ENCODE measurements at places on chromosomes 12 and 14.
A peak's percentile ranks its signal among the peaks of the same experiment; 100 is the strongest.

DNA sequence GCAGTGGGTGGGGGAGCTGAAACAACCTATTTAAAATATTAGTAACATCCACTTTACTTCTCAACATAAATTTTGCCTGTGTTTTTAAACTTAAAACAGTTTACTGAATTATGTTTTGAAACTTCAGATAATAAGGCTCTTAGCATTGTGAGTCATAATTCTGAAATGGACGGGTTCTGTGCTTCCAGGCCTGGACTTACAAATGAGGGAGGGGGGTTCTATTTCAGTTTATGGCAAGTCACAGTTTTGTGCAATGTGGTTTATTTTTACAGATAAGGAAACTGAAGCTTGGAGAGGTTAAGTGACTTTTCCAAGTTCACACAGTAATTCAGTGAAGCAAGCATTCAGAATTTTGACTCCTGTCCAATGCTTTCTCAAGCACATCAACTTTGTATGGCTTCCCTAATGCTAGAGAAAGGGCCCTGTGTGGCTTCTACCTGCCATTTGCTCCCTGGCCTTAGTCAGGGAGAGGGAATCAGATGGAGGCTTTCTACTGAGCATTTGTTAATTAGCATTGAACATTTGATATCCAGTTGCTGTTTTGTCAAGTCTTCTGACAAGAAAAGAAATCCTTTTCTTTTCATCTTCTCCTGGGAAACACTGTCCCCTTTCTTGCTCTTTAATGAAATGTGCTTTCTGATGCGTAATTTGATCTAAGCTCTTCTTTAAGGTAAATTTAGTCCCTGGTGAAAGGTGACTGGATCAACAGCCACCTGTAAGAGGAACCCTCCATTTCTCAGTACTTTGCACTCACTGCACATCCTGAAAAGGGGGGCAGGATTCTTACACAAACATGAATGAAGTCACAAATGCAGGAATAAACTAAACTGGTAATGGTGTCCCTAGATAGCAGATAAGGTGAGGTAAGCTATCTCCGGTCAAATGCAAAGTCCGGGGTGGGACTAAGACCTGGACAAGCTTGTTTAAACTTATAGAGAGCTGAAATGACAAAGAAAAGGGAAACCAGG lies 2.5 kb upstream of the SALL2 start:
- DNase-seq, result no peak

DNA sequence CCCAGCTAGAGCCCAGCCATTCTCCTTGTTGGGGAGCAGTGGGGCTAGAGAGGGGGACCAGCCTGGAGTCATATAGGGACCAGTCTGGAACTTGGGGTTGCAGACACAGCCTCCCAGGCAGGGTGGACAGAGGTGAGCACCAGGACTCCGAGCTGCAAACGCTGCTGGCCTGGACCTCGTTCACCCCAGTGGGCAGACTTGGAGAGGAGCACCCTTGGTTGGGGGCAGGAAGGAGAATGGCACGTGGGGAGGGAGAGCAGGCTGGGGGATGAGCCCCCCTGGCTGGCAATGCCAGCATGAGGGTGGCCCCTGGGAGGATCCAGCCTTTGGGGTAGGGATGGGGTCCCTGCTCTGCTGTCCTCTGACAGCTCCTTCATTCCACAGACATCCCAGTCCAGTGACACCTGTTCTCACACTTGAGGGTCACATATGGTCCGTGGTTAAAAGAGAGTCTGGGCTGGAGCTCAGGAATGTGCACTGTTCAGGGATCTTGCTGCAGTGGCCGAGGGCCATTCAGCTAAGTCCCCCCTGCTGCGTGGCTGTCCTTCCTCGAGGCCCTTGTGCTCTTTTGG lies 2.8 kb downstream of the LBHD2 start:
- DNase-seq, result no peak

DNA sequence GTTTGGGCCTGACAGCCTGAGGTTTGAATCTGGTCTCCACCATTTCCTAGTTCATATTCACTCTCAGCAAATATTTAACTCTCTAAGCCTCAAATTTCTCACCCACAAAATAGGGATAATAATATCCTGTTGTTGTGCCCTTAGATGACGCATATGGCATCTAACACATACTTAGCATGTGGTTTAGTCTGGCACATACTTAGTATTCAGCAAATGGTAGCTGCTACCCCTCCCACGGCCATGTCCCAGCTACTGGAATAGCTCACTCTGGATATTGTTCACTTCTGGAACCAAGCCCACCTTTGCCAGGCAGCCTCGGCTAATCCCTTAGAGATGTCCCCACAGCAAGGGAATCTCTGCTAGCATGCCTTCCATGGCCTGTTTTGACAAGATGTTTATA lies 53.3 kb downstream of the BICD1 start:
- no peak for DNase-seq

DNA sequence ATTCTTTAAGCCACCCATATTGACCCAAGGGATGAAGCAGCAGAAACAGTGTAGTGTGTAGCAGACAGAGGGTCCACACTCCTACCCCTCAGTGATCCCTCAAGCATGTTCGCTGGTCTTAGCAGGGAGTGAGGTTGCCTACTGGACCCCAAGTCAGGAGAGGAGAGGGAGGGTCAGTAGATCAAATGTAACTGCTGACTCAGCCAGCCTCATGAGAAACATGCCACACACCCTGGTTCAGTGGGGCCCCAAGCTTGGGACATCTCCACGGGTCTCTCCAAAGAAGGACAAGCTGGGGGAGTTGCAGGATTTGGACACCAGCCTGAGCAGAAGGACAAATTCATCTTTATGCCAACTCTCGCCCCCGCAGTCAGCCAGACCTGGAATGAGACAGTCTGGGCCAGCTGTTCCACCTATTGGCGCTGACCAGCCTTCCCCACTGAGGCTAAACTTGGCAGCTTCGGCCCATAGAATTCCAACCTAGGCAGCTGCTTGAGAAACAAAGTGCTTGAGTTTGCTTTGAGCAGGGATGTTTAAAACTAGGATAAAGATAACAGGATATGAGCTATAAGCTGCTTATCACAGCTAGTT lies 66.0 kb upstream of the ACTN1 start:
- DNase-seq, result no peak

- DNase-seq, result no peak
Measured at GRCh38 chr12:84085046-84085445, 827.6 kb downstream of the SLC6A15 start.

- DNase-seq, result no peak
Measured at GRCh38 chr12:85681333-85681732, 154.9 kb downstream of the RASSF9 start.

GRCh38 chr12:33439587-33440011 lies at the start of gene SYT10:
Gene SYT10 (minus strand): TSS chr12:33439819. CDS start chr12:33439522, 297 bp downstream.
- DNase-seq, result peak; percentile 87

GRCh38 chr14:97137705-97138104 lies 340.5 kb downstream of the VRK1 start:
- DNase-seq, result no peak

DNA sequence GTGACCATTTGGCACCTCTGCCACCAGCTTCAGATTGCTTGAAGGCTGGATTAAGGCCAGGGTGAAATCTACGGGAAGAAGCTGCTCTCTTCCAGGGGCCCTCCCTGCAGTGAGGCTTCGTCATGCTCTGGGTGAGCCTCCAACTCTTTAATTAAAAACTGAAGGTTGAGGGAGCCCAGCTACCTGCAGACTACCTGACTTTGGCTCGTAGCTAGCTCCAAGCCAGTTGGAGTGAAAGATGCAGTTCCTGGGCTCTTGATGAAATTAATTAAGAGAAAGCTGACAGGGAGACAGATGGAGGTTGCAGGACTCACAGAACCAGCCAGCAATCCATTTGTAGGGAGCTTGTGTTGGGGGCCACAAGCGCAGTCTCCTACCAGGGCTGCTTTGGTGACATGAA lies 168.5 kb upstream of the SFSWAP start:
- no peak for DNase-seq

DNA sequence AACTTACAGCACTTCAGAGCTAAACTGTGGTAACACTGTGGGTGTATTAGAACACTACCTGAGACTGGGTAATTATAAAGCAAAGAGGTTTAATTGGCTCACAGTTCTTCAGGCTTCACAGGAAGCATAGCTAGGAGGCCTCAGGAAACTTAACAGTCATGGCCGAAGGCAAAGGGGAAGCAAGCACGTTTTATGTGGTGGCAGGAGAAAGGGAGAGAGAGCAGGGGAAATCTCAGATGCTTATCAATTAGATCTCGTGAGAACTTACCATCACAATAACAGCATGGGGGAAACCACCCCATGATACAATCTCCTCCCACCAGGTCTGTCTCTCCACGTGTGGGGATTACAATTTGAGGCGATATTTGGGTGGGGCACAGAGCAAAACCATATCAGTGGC lies 512.6 kb downstream of the RERGL start:
- no peak for DNase-seq

DNA sequence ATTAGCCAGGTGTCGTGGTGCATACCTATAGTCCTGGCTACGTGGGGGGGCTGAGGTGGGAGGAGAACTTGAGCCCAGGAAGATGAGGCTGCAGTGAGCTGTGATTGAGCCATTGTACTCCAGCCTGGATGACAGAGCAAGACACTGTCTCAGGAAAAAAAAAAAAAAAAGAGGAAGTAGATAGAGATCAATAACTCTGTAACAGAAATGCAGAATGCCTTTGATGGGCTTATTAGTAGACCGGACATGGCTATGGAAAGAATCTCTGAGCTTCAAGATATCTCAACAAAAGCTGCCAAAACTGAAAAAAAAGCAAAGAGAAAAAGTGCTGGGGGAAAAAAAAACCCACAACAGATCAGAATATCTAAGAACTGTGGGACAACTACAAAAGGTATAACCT lies 37.5 kb downstream of the GPR68 start:
- DNase-seq, result no peak

GRCh38 chr12:79635676-79636075 lies 55.1 kb downstream of the PAWR start:
- DNase-seq, result no peak

GRCh38 chr12:49776413-49776812 lies 35.1 kb downstream of the TMBIM6 start:
- peak; percentile 71 for DNase-seq

GRCh38 chr14:52835122-52835903 lies 43.9 kb upstream of the GNPNAT1 start:
- DNase-seq, result no peak

GRCh38 chr12:91577586-91578539 lies 395.2 kb upstream of the DCN start:
- DNase-seq, result no peak

DNA sequence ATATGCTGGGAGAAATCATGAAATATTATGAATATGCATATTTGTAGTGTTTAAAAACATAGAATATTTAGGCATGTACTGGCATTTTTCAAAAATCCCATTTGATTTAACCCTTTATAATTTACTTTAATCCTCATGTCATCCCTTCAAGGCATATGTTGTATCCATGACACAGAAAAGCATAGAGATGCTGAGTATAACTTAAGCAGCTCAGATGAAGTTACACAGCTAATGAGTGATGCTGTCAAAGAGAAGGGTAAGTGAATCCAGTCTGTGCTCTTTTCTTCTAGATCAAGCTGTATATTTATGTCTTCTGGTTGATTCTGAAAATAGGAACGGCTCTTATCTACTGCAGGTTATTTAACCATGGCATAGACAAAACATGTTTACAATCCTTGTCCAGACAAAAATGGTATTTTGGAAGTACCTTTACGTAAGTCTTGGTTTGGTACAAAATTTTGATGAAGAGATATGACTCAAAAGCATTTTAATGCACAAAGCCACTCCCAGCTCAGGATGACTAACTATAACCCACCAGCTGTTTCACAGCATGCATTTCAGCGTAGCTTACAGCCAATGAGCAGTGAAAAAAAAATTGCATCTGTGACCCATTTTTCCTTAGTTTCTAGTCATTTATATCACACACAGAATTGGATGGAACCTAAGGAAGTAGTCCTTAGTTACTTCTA lies 201.7 kb downstream of the STXBP6 start:
- no peak for DNase-seq

- no peak for DNase-seq
Measured at GRCh38 chr14:30252783-30253674, 305.9 kb upstream of the G2E3 start.

DNA sequence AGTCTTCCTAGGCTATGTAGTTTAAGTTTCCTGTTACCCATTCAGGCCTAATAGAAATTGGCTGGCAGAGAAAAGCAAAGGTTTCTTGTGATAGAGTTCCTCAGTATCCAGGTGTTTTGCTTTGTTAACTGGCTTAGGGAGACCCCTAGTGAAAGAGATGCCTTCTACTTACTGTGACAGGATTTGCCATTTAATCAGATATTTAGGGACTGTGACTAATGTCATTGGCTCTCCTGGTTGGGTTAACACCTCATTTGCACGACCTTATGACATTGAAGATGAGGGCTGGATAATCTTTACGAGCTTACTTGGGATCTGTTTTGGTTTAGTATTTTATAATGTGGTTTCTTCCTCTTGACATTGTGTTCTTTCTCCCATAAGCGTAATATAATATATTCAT lies 5.8 kb downstream of the MON2 start:
- DNase-seq, result no peak

GRCh38 chr12:89162589-89163261 lies 189.6 kb downstream of the DUSP6 start:
- no peak for DNase-seq

- DNase-seq, result no peak
Measured at GRCh38 chr12:42296503-42297109, 29.3 kb downstream of the ZCRB1 start.

DNA sequence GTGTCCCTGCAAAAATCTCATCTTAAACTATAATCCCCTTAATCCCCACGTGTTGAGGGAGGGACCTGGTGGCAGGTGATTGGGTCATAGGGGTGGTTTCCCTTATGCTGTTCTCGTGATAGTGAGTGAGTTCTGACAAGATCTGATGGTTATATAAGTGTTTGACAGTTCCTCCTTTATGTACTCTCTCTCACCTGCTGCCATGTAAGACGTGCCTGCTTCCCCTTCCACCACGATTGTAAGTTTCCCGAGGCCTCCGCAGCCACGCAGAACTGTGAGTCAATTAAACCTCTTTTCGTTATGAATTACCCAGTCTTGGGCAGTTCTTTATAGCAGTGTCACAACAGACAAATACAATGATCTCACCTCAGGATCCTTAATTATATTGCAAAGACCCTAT lies 45.2 kb upstream of the MAP1LC3B2 start:
- DNase-seq, result no peak

DNA sequence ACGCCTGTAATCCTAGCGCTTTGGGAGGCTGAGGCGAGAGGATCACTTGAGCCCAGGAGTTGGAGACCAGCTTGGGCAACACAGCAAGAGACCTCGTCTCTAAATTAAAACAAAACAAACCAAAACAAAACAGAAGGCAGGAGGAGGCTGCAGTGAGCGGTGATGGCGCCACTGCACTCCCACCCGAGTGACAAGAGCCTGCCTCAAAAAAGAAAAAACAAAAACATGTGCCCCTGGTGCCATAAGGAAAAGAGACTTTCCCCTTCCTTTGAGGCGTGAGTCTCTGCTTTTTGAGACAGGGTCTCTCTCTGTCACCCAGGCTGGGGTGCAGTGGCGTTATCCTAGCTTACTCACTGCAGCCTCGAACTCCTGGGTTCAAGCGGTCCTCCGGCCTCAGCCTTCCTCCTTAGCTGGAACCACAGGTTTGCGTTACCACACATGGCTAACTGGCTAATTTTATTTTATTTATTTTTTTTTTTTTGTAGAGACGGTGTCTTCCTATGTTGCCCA lies 9.0 kb upstream of the EAPP start:
- no peak for DNase-seq

- DNase-seq, result no peak
Measured at GRCh38 chr12:43213608-43214007, 338.4 kb downstream of the ADAMTS20 start.

GRCh38 chr14:77859934-77860570 lies 60.1 kb downstream of the ADCK1 start:
- no peak for DNase-seq

GRCh38 chr14:56057071-56057741 lies 61.0 kb upstream of the PELI2 start:
- DNase-seq, result peak; percentile 64
